ENCODE measurements at places on chromosomes 13 and 19. TPM values are rescaled to one million over a fixed set of nuclear protein-coding genes. Genes with fewer than 3 reads are reported as not detected.

The GSX1 gene
- total RNA-seq, result not detected

The ZNF468 gene
- total RNA-seq, result 18.3 TPM

The ZNF628 gene
- total RNA-seq, result 2.5 TPM

The UBE2L5 gene
- total RNA-seq, result not detected

The C19orf67 gene
- not detected for total RNA-seq

The METTL21C gene
- not detected for total RNA-seq

The TPGS1 gene
- total RNA-seq, result 56.8 TPM

The ANGPTL8 gene
- total RNA-seq, result not detected

The ATP4A gene
- not detected for total RNA-seq

The PDE4A gene
- total RNA-seq, result 3.6 TPM

The SHC2 gene
- 15.4 TPM for total RNA-seq

The MBD3L1 gene
- not detected for total RNA-seq

The MTUS2 gene
- total RNA-seq, result not detected

The DCT gene
- total RNA-seq, result 0.10 TPM

The EXOC3L2 gene
- 1.6 TPM for total RNA-seq

The PGLYRP1 gene
- total RNA-seq, result not detected

The ZNF829 gene
- 2.3 TPM for total RNA-seq

The ZNF730 gene
- total RNA-seq, result 2.9 TPM

The GPR12 gene
- not detected for total RNA-seq

The FCER2 gene
- total RNA-seq, result not detected

The FZR1 gene
- total RNA-seq, result 55.2 TPM

The PALM3 gene
- total RNA-seq, result not detected

The PVR gene
- total RNA-seq, result 174 TPM

The GARIN5A gene
- not detected for total RNA-seq

The PRODH2 gene
- not detected for total RNA-seq

The APLP1 gene
- 4.2 TPM for total RNA-seq

The CACNG6 gene
- 1.5 TPM for total RNA-seq

The PSG11 gene
- total RNA-seq, result not detected

The ELL gene
- total RNA-seq, result 18.0 TPM

The TEKTIP1 gene
- total RNA-seq, result not detected

The C13orf42 gene
- total RNA-seq, result not detected

The HS6ST3 gene
- 0.65 TPM for total RNA-seq

The ONECUT3 gene
- total RNA-seq, result not detected

The MBD3L5 gene
- total RNA-seq, result not detected

The CEACAM21 gene
- 4.9 TPM for total RNA-seq

The CCDC70 gene
- not detected for total RNA-seq

The FCHO1 gene
- 1.5 TPM for total RNA-seq

The RNF225 gene
- total RNA-seq, result 0.67 TPM

The ADGRE3 gene
- not detected for total RNA-seq

The LCP1 gene
- 0.10 TPM for total RNA-seq

The IL4I1 gene
- 2.6 TPM for total RNA-seq

Measured in vein endothelial cell (primary cell).